ENCODE measurements at places on chromosomes 12 and 14.
A peak's percentile ranks its signal among the peaks of the same experiment; 100 is the strongest.

DNA sequence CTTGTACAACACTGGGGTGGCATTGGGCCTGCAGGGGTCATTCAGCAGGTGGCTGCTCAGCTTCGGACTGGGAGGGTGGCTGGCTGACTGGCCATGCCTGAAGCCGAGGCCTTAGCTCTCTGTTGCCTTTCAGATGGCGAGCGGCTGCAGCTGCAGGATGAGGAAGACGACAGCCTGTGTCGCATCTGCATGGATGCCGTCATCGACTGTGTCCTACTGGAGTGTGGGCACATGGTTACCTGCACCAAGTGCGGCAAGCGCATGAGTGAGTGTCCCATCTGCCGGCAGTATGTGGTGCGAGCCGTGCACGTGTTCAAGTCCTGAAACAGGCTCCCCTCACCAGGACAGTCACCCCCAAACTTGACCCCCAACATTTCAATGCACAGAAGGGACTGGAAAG, 23.3 kb downstream of the RNF34 start:
- DNase-seq, result no peak

- no peak for DNase-seq
Measured at GRCh38 chr12:121949648-121950397, 31.4 kb downstream of the CFAP251 start.

DNA sequence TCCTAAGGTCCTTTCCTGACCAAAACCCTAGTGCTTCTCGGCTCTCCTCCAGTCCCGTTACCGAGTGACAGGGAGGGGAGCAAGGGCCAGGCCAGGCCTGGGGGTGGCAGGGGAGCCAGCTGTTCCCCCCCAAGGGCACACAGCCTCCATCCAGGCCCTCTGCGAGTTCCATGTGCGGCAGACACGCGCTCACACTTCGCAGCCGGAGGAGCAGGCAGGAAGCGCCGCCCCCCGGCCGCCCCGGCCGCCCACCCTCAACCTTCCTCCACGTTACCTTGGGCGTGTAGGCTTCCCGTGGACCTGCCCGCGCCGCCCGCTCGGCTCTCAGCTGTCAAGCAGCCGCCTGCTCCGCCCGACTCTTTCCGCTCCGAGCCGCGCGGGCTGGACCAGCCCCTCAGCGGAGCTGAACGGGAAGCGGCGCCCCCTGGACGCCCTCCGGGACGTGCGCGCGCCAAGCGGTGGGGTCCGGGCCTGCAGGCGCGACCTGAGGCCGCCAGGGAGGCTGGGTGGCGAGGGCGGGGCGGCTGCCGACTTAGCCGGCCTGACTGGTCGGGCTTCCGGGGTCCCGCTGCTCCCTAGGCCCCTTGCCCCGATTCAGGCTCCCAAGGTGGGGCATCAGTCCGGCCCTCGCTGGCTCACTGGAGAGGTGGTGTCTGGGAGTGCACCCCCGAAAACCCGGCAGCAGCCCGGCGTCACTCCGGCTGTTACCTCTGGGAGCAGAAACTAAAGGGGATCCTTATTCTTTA, at the start of gene CRACR2A:
TSS of gene CRACR2A (minus strand) at position 369 of the 746 bp plus-strand sequence. CDS start 56,110 bp downstream, outside the sequence.
- DNase-seq, result peak; percentile 84

- no peak for DNase-seq
Measured at GRCh38 chr12:38350342-38351174, 34.0 kb downstream of the ALG10B start.

Measured in Right ventricle myocardium superior (tissue), 1 donor.